Suppressor macrophage (primary cell): ENCODE measurements at places on chromosomes 11 and 22.

DNA sequence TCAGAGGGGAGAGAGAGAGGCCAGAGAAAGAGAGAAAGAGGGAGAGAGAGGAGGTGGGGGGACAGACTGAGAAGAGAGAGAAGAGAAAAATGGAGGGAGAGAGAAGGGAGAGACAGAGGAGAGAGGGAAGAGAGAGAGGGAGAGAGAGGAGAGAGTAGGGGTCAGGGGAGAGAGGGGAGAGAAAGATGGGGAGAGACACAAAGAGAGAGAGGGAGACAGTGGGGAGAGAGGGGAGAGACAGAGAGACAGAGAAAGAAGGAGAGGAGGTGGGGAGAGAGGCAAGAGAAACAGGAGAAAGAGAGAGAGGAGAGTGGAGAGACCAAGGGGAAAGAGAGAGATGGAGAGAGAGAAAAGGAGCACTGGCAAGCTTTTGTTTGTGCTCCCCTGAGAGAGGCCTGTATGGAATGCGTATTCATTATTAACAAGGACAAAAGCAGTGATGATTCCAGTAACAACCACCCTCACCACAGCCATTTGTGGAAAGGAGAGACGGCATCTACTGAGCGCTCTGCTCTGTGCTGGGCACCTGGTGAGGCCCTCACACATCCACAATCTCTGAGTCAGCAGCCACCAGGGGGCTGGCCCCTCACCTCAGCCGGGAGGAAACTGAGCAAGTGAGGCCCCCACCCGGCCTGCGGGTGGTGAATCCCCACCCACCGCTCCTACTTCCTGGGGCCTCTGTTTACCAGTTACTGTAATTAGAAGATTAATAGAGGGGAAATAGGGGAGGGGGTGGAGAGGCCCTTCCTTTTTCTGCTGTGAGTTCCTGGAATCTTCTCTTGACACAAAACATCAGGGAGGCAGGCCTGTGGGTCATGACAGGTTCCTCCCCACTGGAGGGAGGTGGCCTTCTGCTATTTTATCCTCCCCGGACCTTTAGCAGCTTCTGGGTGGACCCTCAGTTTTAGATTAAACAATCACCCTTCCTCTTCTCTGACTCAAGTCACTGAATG, 14.6 kb upstream of the MIAT start:
- DNase-seq: no peak

- no peak for DNase-seq
Measured at GRCh38 chr11:78062671-78063070, 990 bp upstream of the THRSP start.

- DNase-seq: no peak
Measured at GRCh38 chr22:37659066-37659896, 758 bp downstream of the PDXP start.

DNA sequence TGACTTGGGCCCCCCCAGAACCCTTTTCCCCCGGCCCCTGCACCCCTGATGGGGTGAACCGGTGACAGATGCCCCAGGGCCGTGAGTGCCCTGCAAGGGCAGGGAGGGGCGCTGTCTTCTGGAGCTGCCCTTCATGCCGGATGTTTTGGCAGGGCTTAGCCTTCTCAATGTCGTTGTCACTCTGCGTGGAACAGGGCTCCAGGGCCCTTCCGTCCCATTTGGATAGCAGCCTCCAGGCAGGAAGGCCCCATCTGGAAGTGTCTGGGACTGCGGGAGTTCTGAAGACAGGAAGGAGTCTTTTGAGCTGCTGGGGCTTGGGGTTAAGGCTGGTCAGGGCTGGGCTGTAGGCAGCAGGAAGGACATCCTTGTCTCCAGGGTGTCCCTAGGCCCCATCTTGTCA, 4.6 kb downstream of the FRMD8 start:
- DNase-seq: no peak

DNA sequence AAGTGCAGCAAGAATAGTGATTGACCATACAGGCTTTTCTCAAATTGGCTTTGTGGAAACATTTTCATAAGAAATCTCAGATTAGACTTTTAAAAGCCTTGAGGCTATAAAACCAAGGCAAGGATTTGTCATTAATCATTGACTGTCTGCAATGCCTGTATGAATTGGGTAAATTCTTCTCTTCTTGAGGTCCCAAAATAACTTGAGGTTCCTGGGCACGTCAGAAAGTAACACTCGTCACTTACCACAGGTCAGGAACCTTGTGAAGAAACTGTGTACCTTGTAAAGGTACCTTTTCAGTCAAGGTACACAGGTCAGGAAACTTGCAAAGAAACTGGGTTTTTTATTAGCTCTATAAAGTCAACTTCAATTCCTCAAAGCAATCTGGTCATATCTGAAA, 43.3 kb upstream of the SORL1 start:
- no peak for DNase-seq

DNA sequence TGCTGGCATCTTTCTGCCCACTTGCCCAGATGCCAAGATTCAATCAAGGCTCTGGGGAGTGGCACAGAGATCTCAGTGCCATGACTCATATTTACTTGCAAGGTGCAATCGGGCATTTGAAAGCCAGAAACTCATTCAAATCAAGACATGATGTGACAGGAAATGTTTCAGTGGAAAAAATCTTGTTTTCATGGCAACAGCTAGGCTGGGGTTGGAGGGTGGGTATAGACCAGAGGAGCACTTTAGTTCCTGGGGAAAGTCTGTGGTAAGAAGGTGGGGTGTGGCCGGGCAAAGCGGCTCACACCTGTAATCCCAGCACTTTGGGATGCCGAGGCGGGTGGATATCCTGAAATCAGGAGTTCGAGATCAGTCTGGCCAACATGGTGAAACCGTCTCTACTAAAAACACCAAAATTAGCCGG, 1.2 kb downstream of the MAJIN start:
- no peak for DNase-seq

DNA sequence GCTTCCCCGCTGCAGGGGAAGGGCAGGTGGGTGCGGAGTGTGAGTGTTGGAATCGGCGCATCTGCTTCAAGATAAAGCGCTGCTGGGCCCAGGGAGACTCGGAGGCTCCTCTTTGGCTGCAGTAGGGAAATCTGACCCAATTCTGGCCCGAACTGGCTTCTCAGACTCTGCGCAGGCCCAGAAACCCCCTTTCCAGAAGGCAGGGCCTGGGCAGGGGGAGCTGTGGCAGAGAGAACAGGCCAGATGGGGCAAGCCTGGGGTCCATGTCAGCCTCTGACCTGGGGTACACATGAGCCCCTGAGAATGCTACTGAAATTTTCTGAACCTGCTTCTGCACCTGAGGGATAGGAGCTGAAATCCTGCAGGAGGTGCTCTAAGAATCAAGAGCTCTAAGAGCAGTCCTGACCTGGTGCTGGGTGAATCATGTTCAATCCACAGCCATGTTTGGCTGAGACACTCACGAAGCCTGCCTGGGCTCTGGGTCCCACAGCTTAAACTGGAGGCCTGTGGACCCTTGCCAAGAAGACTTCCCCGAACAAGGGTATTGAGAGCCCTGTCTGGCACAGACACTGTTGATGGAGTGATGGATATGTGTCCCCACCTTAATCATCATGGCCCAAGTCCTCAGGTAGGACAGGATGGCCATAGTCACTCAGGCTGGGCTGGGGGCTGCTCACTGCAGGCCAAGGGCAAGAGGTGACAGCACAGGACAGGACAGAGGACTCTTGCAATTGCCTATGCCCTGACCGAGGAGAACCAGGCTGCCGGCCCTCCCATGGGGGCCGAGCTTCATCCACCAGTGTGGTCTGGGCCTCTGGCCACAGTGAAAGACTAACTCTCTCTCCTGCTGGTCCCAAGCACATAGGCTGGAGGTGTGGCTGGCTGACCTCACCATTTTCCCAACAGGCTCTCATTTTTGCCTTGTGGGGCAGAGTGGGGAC, 6.9 kb downstream of the RAB3IL1 start:
- DNase-seq: no peak

DNA sequence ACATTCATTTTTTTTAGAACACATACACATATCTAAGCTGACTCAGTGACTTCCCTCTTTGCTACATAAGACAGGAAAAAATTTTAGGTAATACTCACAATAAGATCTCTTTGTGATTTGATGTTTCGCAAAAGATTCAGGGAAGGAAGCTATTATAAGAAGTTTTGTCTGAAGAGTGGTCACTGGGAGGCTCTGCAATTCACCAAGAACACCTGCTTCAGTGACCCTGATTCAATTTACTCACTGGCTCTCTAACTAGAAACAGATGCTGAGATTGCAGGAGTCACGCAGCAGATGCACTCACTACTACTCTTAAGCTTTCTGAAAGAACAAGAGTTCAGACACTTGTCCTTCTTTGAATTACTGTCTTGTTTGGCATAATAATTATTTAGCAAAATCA, 193.6 kb upstream of the DDI1 start:
- no peak for DNase-seq

- peak; percentile 68 for DNase-seq
Measured at GRCh38 chr11:128565881-128566280, 21.5 kb downstream of the ETS1 start.

- DNase-seq: no peak
Measured at GRCh38 chr11:86497310-86497709, 122.6 kb downstream of the CCDC81 start.

GRCh38 chr11:66109294-66109693, 39.2 kb downstream of the PACS1 start:
- no peak for DNase-seq

GRCh38 chr11:10730151-10730550, 20.9 kb upstream of the CTR9 start:
- DNase-seq: peak; percentile 89

- peak; percentile 59 for DNase-seq
Measured at GRCh38 chr11:34468209-34468841, 29.6 kb downstream of the CAT start.

DNA sequence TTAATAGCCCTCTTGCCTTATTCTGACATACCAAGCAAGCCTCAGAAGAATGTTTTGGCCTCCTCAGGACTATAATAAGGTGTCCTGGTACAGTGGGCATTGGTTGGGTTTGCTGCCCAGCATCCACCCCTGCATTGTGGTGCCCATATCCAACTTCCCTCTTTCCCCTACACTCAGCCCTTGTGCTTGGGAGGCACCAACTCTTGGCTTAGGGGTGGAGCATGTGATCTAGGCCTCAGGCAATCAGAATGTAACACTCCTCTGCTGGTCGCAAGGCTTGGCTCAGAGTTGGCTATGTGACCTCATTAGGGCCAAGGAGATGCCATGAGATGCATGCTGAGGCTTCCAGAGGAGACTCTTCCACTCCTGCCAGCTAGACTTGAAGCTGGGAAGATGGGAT, 123.0 kb downstream of the CSNK2A3 start:
- no peak for DNase-seq

DNA sequence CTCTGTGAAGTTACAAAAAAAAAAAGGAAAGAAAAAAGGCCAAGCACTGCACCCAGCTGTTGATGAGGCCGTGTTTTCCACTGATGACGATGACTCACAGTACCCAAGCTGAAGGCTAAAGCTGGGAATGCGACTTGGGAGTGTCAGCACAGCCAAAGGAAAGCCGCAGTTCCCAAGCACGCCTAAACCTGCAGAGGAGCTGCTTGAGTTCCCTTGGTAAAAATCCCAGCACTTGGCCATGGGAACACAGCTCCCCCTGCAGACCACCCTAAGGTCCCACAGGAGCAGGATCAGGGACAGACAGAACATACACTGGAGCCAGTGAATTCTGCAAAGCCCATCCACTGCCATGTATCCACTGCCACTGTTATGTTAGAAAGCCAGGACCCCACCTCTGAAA, 39.9 kb downstream of the SERGEF start:
- peak; percentile 38 for DNase-seq

DNA sequence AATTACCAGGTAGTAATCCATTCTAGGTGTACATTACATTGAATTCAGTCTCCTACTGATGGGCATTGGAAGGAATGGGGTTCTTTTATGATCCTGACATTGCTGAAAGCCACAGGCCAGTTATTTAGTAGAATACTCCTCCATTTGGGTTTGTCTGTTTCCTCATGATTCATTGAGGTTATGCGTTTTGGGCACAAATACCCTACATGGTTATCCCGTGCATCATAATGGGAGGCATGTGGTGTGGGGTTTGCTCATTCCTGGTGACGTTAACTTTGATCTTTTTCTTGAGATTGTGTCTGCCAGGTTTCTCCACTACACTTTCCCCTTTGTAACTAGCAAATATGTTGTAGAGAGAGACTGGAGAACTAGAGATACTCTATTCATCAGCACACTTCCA, 5.5 kb downstream of the FOLR3 start:
- DNase-seq: no peak

DNA sequence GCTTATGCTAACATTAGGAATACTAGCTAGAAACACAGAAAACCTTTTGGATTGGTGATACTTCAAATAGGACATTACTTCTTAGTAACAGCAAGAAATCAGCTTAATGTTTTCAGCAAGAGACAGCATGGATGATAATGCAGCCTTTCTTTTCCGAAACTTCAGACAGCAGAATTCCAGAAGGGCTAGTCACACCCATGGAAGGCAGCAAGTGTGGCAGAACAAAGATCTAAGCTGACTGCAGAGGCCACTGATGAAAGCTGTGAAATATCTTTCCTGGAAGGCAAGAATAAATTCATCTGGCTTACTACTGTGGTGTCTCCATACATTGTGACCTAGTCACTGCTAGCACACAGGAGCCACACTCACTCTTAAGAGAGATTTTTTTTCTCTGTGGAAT, 100.3 kb downstream of the CCDC83 start:
- DNase-seq: no peak

DNA sequence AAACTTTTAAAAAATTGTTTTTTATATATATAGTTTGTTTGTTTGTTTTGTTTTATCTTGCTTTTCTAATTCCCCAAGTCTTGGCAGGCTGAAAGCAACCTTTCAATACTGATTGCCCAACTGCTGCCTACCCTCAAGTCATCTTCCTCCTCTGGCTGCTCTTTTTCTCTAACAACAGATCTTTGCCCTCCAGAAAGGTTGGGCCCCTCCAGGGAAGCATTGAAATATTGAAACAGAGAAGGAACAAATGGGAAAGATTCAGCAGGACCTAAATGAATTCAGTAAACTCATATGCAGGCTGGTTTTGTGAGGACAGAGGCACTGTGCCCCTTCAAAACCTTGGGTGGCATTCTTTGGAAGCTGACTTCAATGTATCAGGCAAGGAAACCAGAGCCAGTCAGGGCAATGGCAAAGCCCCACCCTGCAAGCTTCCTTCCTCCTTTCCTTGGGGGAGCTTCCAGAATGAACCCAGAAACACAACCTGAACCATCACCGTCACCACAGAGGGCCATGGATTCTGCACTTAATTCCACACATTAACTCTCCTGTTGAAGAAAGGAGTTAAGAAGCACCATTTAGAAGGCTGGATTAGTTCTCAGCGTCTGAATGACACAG, 815 bp upstream of the MS4A6A start:
- DNase-seq: peak; percentile 64

GRCh38 chr22:50285568-50286229, 15.5 kb upstream of the MAPK11 start:
- DNase-seq: no peak

DNA sequence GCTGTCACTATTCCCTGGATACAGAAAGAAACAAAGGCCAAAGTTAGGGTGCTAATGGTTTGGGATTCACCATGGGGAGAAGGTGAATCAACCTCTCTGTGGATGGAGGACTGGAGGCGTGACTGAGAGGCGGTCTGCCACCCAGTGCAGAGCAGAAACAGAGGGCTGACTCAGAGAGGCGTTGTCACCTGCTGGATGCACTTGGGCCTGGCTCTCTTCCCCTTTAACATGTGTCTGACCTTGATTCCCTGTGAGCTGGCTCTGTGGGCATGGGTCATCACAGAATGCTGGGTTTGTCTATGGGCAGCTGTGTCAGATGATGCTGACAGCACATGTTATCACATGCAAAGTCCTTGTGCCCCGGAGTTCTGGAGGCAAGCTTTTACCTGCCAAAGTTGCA, 75.9 kb downstream of the LDLRAD3 start:
- peak; percentile 5 for DNase-seq
